ENCODE measurements at places on chromosomes 13 and 19.

DNA sequence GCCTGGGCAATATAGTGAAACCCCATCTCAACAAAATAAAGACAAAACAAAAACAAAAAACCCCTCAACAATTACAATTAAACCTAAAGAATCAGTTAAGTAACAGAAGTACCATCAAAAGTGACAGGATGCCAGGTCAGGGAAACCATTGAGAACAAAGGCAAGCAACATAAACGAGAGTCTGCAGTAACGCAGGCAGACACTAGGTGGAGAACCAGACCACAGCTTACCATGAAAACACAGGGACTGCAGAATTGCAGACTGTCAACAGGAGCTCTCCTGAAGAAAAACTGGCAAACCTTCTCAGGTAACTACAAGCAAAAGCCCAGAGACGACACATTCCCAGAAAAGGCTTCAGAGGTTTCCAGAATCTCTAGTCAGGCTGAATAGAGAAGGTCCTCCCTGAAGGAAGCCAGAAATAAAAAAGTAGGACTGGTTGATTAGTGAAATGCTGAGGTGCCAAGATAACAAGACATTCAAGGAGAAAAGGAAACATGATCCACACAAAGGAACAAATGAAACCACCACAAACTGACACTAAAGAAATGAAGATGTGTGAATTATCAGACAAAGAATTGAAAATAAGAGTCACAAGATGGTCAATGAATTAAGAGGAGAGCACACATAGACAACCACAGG is 2.2 kb upstream of the ZNF665 start:
- no peaks in the 10 kb centered on the region for H3K27me3 ChIP-seq
- peaks cover 49% of the 10 kb centered on the region for H3K36me3 ChIP-seq
- DNase-seq, result peak; percentile 85
- H3K27ac ChIP-seq, result peak overlapping the region; percentile 11

DNA sequence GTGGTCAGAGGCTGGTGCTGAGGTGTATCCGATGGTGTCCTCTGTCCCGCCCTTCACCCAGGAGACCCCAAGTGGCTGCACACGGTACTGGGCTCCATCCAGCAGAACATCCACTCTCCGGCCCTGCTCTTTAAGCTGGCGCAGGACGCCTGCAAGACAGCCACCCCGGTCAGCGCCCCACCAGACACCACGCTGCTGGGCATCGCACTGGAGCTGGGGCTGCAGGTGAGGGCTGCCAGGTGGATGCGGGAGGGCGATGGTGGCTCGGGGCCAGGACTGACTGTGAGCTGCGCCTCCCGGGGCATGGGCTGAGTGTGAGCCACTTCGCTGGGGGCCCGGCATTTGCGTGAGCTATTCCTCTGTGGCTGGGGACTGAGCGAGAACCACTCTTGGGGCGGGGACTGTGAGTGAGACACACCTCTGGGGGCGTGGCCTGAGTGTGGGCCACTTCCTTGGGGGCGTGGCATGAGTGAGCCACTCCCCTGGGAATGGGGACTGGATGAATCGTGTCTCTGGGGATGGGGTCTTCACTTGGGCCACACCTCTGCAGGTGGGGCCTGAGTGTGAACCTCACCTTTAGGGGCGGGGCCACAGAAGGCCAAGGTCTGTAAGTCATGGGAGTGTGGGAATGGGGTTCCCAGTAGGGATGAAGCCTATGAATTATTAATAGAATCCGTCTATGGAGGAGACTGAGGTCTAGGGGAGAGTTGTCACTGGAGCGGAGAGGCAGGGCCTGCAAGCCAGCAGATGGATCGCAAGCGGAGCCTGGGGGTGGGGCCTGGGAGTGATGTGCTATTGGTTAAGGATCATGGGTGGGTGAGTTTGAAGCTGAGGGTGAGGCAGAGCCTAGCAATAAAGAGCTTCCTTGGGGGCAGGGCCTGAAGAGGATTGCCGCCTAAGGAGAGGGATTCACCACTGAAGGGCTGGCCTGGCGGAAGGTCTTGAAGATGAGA is 30.5 kb downstream of the ZSWIM4 start:
- H3K27ac ChIP-seq, result no peak overlapping the region
- H3K27me3 ChIP-seq, result no peaks in the 10 kb centered on the region
- H3K36me3 ChIP-seq, result peaks cover 5% of the 10 kb centered on the region
- H3K4me3 ChIP-seq, result no peak overlapping the region
- H3K4me1 ChIP-seq, result peaks cover 2% of the 10 kb centered on the region

- DNase-seq, result peak; percentile 71
- H3K27ac ChIP-seq, result no peak overlapping the region
- H3K4me1 ChIP-seq, result no peaks in the 10 kb centered on the region
- H3K36me3 ChIP-seq, result no peaks in the 10 kb centered on the region
- H3K27me3 ChIP-seq, result no peaks in the 10 kb centered on the region
Observed at GRCh38 chr19:5170329-5170745, 170.3 kb downstream of the PTPRS start.

- peak overlapping the region; percentile 92 for H3K4me3 ChIP-seq
- peaks cover 12% of the 10 kb centered on the region for H3K36me3 ChIP-seq
- peaks cover 22% of the 10 kb centered on the region for H3K4me1 ChIP-seq
- no peaks in the 10 kb centered on the region for H3K27me3 ChIP-seq
Observed at GRCh38 chr19:52140032-52140710, 433 bp upstream of the ZNF616 start.

GRCh38 chr13:60603049-60603448 is 206.0 kb downstream of the TDRD3 start:
- H3K27ac ChIP-seq, result no peak overlapping the region
- no peaks in the 10 kb centered on the region for H3K4me1 ChIP-seq
- DNase-seq, result no peak
- H3K36me3 ChIP-seq, result no peaks in the 10 kb centered on the region

GRCh38 chr13:51057906-51058305 is 53.2 kb downstream of the C13orf42 start:
- DNase-seq, result no peak
- no peak overlapping the region for H3K27ac ChIP-seq
- H3K36me3 ChIP-seq, result no peaks in the 10 kb centered on the region
- no peaks in the 10 kb centered on the region for H3K4me1 ChIP-seq
- H3K27me3 ChIP-seq, result peaks cover 2% of the 10 kb centered on the region
- no peak overlapping the region for H3K4me3 ChIP-seq

GRCh38 chr13:75961911-75962310 is 325.8 kb downstream of the LMO7 start:
- H3K4me3 ChIP-seq, result no peak overlapping the region
- H3K27me3 ChIP-seq, result peaks cover 6% of the 10 kb centered on the region
- no peaks in the 10 kb centered on the region for H3K36me3 ChIP-seq
- no peak overlapping the region for H3K27ac ChIP-seq
- H3K4me1 ChIP-seq, result no peaks in the 10 kb centered on the region

DNA sequence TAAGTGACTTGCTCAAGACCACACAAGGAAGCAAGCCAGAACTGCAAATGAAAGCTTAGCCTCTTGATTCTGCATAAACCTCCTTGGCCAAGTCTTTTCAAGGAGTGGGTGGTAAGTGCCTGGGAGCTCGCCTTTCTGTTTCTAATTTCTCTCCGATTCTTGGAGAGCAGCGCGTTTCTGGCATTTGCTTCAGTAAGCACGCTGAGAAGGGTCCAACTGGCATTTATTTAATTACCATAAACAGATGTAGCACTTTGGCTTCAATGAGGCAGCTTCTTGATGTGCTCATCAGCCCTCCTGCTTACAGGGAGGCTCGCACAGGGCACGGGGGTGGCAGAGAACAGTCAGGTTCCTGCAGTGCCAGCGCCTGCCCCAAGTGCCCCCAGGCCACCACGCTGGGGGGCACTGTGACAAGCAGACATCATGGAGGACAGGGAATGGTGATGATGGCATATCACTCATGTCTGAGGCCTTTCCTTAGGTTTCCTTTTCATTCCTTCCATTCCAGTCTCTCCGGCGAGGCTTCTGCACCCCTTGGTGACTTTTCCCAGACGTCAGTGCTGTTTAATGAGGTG is 13.3 kb downstream of the SIAH3 start:
- H3K4me3 ChIP-seq, result no peak overlapping the region
- no peaks in the 10 kb centered on the region for H3K4me1 ChIP-seq
- H3K36me3 ChIP-seq, result no peaks in the 10 kb centered on the region
- no peak for DNase-seq
- H3K27me3 ChIP-seq, result no peaks in the 10 kb centered on the region
- H3K27ac ChIP-seq, result no peak overlapping the region

- H3K4me1 ChIP-seq, result no peaks in the 10 kb centered on the region
- DNase-seq, result no peak
- H3K36me3 ChIP-seq, result no peaks in the 10 kb centered on the region
- no peak overlapping the region for H3K27ac ChIP-seq
- peaks cover 2% of the 10 kb centered on the region for H3K27me3 ChIP-seq
- no peak overlapping the region for H3K4me3 ChIP-seq
Observed at GRCh38 chr13:36353001-36353400, 6.8 kb upstream of the SPART start.

GRCh38 chr19:17332677-17333581 is 1.7 kb downstream of the ANO8 start:
- H3K4me3 ChIP-seq, result no peak overlapping the region
- no peaks in the 10 kb centered on the region for H3K27me3 ChIP-seq
- H3K27ac ChIP-seq, result no peak overlapping the region
- H3K4me1 ChIP-seq, result peaks cover 20% of the 10 kb centered on the region
- H3K36me3 ChIP-seq, result no peaks in the 10 kb centered on the region
- DNase-seq, result peak; percentile 68

- peaks cover 3% of the 10 kb centered on the region for H3K4me1 ChIP-seq
- DNase-seq, result no peak
- peaks cover 3% of the 10 kb centered on the region for H3K27me3 ChIP-seq
- H3K27ac ChIP-seq, result no peak overlapping the region
Observed at GRCh38 chr13:39835253-39835652, 179.8 kb downstream of the COG6 start.

DNA sequence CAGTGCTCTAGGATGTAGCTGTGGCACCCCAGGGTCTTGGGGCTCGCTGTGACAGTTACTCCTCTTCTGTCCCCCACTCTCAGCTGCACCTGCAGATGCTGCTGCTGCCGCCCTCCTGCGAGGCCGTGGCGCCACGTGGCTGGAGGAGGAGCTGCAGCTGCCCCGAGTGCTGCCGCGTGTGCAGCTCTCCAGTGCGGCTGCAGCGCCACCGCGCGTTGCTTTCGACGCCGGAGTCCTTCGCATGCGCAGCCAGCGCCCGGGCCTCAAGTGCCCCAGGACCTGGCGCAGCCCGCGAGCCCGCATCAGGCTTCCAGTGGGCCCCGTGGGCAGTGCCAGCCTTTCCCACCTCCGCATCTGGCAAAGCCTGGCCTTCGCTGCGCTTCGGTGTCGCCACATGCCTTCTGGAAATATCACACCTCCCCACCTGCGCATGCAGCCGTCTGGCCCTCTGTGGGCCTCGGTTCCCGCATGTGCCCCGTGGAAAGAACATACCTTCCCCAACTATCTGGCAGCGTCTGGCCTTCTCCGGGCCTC is 692 bp upstream of the ZNF580 start:
- peak overlapping the region; percentile 77 for H3K4me3 ChIP-seq
- no peaks in the 10 kb centered on the region for H3K27me3 ChIP-seq
- DNase-seq, result peak; percentile 81
- H3K36me3 ChIP-seq, result peaks cover 25% of the 10 kb centered on the region
- H3K27ac ChIP-seq, result peak overlapping the region; percentile 88

DNA sequence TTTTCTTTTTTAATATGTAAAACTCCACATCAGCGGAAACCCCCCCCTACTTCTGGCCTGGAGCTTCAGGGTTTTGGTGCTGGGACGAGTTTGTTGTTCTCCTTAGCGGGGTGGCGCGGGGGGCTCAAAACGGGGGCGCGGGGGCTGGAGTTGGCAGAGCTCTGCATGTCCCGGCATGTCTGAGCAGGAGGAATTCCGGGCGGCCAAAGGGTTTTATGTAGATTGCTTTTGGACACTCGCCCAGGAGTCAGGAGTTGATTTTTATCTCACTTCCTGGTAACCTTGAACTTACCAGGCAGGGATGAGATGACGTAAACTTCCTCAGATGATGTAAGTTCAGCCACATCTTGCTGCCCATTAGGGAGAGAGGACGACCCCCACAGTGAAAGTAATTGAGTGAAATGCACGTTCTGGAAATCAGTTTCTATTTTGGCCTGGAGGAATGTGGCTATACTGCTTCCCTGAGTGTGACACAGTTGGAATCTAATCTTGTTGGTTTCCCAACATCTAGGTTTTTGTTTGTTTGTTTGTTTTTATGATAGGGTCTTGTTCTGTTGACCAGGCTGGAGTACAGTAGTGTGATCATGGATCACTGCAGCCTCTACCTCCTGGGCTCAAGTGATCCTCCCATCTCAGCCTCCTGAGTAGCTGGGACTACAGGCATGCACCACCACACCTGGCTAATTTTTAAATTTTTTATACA is 21.0 kb upstream of the GDF15 start:
- no peak for DNase-seq
- H3K36me3 ChIP-seq, result peaks cover 26% of the 10 kb centered on the region
- H3K27ac ChIP-seq, result no peak overlapping the region
- no peaks in the 10 kb centered on the region for H3K27me3 ChIP-seq
- peaks cover 2% of the 10 kb centered on the region for H3K4me1 ChIP-seq

- DNase-seq, result no peak
- H3K36me3 ChIP-seq, result peaks cover 17% of the 10 kb centered on the region
- H3K27me3 ChIP-seq, result no peaks in the 10 kb centered on the region
- H3K27ac ChIP-seq, result no peak overlapping the region
Observed at GRCh38 chr19:38924388-38924787, 6.2 kb downstream of the SARS2 start.

GRCh38 chr13:33213024-33213768 is 72.4 kb downstream of the STARD13 start:
- H3K27ac ChIP-seq, result no peak overlapping the region
- peaks cover 4% of the 10 kb centered on the region for H3K27me3 ChIP-seq
- DNase-seq, result no peak
- no peaks in the 10 kb centered on the region for H3K4me1 ChIP-seq
- no peak overlapping the region for H3K4me3 ChIP-seq

GRCh38 chr13:41954226-41954625 is 6.7 kb downstream of the VWA8 start:
- no peaks in the 10 kb centered on the region for H3K27me3 ChIP-seq
- H3K4me3 ChIP-seq, result no peak overlapping the region
- H3K36me3 ChIP-seq, result peaks cover 7% of the 10 kb centered on the region
- no peak for DNase-seq

DNA sequence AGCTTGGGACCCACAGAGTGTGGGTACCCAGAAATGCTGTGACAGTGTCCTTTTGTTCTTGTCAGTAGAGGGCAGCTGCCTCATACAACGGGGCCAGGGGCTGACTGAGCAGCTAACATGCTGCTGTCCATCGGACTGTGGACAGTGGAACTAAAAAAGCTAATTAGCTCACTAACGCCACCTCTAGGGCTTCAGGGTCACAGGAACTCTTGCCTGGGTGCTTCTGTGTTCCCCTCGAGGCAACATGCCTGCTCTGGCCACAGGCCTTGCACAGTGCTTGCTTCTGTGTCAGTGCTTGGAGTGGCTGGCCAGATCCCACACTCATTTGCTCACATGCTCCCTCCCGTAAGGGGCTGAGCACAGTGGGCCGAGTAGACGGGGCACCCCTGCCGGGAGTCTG is 377.0 kb downstream of the OLFM4 start:
- no peaks in the 10 kb centered on the region for H3K27me3 ChIP-seq
- no peaks in the 10 kb centered on the region for H3K4me1 ChIP-seq
- H3K36me3 ChIP-seq, result no peaks in the 10 kb centered on the region
- DNase-seq, result no peak
- no peak overlapping the region for H3K4me3 ChIP-seq

GRCh38 chr19:55272142-55272541 is 7.8 kb downstream of the HSPBP1 start:
- H3K4me3 ChIP-seq, result no peak overlapping the region
- H3K27me3 ChIP-seq, result no peaks in the 10 kb centered on the region
- no peak overlapping the region for H3K27ac ChIP-seq
